T-helper 2 cell (primary cell): ENCODE measurements at places on chromosomes 7 and 10.
A peak's percentile ranks its signal among the peaks of the same experiment; 100 is the strongest.

- peak; percentile 25 for DNase-seq
Observed at GRCh38 chr7:2313450-2314208, 612 bp downstream of the SNX8 start.

- DNase-seq: no peak
Observed at GRCh38 chr7:111424768-111425167, 137.5 kb downstream of the IMMP2L start.

- DNase-seq: no peak
Observed at GRCh38 chr7:136134503-136134902, 157.3 kb upstream of the MTPN start.

DNA sequence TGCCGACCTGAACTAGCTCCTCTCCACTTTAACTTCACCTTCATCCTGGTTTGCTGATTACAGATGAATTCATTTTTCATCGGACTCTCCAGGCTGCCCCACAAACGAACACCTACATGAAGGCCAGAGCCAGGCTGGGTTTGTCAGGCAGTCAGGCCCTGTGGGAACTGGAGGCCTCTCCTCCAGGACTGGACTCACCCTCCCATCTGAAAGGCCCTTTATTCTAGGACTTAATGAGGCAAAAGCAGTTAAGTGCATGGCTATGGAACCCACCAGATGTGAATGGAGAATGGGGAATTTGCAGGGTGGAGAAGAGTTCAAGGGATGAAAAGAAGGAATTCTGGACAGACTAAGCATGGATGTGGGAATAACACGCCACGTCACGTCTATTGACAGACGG lies 170.8 kb downstream of the ARHGAP12 start:
- no peak for DNase-seq

GRCh38 chr7:33714208-33714607 lies 191.1 kb upstream of the BMPER start:
- no peak for DNase-seq

- DNase-seq: no peak
Observed at GRCh38 chr7:11505471-11505985, 326.5 kb downstream of the THSD7A start.

- DNase-seq: no peak
Observed at GRCh38 chr10:6182454-6183098, 20.2 kb upstream of the PFKFB3 start.

DNA sequence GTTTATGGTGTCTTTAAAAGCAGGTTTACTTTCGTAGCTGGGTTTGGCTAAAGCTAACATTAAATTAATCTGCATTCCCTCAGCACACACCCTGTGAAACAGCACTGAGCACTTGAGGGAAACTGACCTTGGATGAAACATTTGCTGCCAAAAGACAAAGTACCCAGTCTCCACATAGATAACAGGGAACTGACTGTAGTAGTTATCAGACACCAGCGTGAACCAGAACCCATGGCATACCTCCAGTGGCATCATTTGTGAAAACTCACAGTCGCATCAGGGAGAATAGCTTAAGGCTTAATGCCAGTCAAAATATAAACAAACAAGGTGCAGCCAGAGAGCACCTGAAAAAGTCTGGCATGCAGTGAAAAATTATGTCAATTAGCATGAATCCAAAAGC lies 357.8 kb upstream of the C7orf33 start:
- no peak for DNase-seq

- no peak for DNase-seq
Observed at GRCh38 chr10:64191286-64191685, 670.1 kb downstream of the REEP3 start.

DNA sequence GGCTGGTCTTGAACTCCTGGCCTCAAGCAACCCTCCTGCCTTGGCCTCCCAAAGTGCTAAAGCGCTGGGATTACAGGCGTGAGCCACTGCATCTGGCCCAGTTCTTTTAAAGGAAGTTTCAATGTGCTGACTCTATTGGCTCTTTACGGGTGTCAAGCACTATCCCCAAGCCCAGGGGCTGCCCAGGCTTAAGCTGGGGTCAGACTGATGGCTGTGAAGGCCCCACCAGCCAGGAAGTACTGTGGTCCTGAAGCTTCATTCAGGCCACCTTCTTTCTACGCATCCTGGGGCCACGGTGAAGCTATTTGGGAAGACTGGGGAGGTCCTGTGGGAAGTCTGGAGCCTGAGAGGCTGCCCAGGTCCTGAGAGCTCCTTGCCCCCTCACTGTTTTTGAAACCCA lies 8.0 kb downstream of the GPR15LG start:
- no peak for DNase-seq

DNA sequence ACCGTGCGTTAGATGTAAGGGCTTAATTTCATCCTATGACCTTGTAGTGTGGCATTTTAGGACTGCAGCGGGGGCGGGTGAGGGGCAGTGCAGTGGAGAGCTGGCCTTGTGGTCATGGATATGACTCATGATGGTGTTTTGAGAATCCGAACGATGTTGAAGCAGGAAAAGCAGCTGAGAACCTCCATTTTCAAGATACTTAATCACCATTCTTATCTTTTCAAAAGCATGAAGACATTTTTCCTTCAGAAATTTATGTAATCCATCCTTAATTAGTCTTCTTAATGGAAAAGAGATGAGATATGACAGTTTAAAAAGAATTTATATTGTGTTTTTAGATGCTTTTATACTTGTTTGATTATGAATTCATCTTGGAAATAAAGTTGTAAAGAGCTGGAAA lies 9.6 kb downstream of the ATP5F1C start:
- no peak for DNase-seq

DNA sequence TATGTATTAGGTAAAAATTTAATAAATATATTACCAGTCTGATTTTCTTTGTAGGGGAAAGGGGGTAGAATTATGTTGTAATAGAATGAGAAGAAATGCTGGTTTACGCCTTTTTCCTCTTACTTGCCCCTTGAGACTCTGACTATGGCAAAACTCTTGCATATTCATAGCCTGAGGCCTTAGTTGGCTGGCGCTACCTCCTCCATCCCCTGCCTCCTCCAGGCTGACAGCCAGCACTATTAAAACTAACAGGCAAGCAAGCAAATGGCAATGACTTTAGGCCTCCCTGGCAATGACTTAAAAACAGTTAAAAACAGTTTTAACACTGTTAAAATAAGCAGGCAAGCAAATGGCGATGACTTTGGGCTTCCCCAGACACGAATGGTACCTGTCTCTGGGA lies 14.4 kb downstream of the PKD2L1 start:
- DNase-seq: no peak

DNA sequence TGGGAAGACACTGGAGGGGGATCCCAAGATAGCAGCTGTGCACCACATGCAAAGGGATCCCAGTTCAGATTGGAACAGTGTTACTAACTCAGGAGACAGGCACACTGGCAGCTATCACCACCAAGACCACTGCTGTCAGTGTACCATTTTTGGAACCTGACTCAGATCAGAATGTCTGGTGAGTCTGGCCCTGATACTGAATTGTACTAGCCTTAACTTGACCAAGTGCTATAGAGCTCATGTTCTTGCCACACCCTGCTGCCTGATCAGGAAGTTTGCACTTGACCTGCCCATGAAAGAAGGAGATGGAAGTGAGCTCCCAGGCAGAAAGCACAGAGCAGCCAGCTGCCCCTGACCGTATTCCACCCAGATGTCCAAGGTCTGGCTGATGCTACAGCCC lies 4.8 kb upstream of the PRRT4 start:
- DNase-seq: no peak

- DNase-seq: no peak
Observed at GRCh38 chr10:49691588-49691987, 12.1 kb downstream of the C10orf53 start.

DNA sequence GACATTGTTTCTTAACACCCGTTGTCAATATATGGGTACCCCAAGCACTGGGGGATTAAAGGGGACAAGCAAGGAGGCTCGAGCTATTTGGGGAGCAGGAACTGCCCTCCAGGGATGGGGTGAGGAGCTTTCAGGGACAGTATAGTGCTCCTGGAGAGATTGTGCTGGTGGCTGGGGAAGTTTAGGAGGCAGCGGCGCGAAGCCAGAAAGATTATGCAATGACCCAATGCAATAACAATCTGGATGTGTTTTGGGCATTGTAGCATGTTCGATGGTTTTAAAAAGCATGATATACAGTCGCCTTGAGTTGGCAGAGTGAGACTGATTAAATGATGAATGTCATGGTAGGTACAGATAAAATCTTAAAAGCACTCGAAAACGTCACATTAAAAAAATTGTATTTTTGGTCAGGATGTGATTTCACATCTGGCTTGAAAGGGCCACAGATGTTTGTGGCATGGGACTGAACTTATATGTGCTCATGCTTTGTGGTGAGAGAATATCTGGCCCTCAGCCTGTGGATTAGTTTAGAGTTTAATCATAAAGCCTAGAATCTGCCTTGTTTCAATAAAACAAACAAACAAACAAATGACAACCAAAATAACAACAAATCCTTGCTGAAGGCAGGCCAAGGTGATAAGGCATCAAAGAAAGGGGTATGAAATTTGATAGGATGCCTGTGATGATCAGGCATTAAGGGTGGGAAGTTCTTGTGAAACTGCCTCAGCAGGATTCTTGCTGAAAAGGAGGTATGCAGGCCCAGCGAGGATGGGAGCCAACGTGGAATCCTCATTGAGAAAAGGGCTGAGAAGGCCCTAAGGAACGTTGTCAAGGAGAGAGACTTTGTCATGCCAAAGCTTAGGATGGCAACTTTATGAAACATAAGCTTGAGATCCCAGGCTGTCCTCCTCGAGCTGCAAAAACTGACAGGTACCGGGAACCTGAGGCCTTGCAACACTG lies 417.1 kb upstream of the KLF6 start:
- DNase-seq: no peak

- DNase-seq: no peak
Observed at GRCh38 chr7:66099551-66100407, 14.9 kb upstream of the CRCP start.
